Globus pallidus (tissue), 1 donor: ENCODE measurements at places on chromosomes 3 and 15.

- DNase-seq: peak; percentile 30
These were observed 18.8 kb upstream of the SSUH2 start for GRCh38 chr3:8663177-8664061.

- no peak for DNase-seq
These were observed 299.1 kb upstream of the TRIM42 start for GRCh38 chr3:140378571-140379340.

- DNase-seq: no peak
These were observed at the start of gene ARGFX for GRCh38 chr3:121567649-121568048. Gene ARGFX, plus strand, starts transcription at chr3:121567949. Its CDS starts 2,765 bp downstream, at chr3:121570714.

GRCh38 chr3:152084441-152085158 lies 184.1 kb upstream of the MBNL1 start:
- DNase-seq: no peak

GRCh38 chr3:67897351-67898336 lies 243.2 kb upstream of the SUCLG2 start:
- no peak for DNase-seq

- no peak for DNase-seq
These were observed 7.5 kb upstream of the ANKDD1A start for GRCh38 chr15:64904189-64904588.

DNA sequence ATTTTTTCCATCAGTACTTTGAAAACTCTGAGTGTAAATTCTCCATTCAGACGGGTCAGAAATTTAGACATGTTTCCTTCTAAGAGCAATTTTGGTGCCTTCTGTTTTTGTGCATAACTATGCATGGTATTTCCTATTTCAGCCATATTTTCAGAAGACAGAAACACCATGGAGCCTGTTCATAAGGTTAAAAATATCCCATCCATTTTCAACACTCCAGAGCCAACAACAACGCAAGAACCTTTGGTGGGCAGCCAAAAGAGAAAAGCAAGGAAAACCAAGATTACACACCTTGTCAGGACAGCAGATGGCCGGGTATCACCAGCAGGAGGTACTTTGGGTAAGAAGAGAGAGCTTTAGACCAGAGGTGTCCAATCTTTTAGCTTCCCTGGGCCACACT lies 275.6 kb downstream of the BBX start:
- DNase-seq: no peak

- DNase-seq: no peak
These were observed 189.3 kb downstream of the ADAMTS17 start for GRCh38 chr15:100152463-100152862.

- no peak for DNase-seq
These were observed 98.5 kb downstream of the ITPR1 start for GRCh38 chr3:4591669-4592068.

- DNase-seq: no peak
These were observed 28.6 kb upstream of the KBTBD12 start for GRCh38 chr3:127886231-127886955.

DNA sequence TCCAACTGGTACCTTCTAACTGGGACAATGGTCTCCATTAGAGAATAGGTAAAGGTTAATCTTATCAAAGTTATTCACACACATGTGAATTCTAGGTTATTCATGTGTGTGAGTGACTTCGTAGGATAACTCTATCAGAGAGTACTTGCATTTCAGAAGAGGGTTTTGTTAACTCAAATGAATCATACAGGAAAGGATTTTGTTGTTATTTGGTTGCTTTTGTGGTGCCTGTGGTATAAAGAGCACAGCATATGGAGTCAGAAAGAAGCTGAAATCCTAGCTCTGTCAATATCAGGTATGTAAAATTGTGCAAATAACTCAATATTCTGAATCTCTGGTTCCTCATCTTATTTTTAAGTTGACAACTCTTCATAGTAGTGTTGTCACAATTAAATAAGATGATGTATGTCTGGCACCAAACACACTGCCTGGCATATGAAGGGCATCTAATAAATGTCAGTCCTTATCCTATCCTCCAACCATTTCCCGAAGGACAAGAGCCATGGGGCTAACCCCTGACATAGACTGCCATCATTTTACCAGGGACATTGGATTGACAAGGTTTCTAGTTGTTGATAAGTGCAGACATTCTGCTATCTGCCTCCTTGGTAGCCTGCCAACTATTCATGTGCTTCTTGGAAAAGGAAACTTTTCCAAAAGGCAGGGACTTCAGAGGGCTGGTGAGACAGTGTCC lies 48.7 kb upstream of the CMSS1 start:
- DNase-seq: no peak

GRCh38 chr15:58492661-58493397 lies 61.0 kb downstream of the LIPC start:
- DNase-seq: no peak

GRCh38 chr15:101148881-101149664 lies 102.8 kb downstream of the CHSY1 start:
- DNase-seq: no peak

- DNase-seq: peak; percentile 11
These were observed 45.0 kb downstream of the SUCNR1 start for GRCh38 chr3:151918253-151919029.

DNA sequence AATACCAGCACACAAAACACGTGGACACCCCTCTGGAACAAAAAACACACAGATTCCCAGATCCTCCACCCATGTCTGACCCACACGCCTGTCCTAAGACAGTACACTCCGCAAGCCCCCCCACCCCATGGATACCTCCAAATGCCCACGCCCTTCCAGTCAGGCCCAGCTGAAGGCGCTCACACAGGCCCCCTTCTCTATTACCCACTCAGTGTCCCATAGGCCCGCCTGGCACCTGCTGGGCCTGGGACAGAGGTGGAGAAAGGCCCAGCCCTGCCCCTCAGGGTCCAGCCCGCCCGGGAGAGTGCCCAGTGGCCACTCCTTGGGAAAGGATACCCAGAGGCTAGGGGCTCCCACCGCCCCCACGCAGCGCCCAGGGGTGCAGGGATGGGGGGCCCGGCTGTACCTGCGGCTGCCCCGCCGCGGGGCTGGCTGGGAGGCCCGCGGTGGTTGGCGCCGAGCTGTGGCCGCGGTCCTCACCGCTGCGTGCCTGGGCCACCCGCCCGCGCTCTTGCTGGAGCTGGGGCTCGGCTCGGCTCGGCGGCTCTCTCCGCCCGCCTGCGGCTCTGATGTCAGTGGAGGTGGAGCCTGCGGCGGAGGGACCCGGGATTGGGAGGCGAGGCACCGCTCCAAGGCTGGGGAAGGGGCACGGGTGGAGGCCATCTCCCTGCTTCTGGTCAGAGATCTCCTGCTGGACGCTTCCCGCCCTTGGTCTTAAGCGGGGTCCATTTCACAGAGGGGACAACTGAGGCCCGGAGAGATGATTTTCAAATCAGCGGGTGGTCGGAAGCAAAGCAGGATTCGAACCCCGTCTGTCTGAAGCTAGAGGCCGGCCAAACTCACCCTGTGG lies at the start of gene CAMK1:
Gene CAMK1 (minus strand): TSS at position 522 of the 850 bp plus-strand sequence. CDS start 2,198 bp downstream, outside the sequence.
- DNase-seq: peak; percentile 60

DNA sequence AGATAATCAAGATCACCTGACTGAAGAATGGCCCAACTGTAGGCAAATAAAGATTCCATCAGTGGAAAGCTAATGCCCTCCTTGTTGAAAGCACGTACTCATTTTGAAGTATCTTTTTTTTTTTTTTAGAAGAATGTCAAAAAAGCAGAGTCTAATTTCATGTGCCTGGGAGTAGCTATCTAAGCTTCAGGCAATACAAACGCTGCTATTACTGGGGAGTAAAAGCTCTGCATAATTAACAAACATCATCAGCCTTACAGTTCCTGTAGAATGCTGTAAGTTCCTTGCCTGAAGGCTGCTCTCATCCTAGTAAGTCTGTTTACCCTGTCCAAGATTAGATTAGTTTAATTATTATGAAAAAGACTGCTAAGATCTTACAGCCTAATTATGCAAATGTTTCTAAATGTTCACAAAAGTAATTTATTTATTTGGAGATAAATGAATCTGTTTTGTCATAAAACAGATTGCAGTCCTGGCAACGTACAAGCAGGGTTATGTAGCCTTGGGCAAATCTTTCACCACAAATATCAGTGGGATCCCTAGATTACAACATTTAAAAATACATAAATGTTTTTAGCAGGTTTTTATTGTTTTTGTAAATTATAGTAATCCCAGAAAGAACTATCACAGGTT lies 451.3 kb upstream of the AGTR1 start:
- DNase-seq: no peak

- no peak for DNase-seq
These were observed 23.5 kb upstream of the RAP2B start for GRCh38 chr3:153138276-153139210.

GRCh38 chr3:106765342-106765741 lies 611.9 kb upstream of the CCDC54 start:
- no peak for DNase-seq

DNA sequence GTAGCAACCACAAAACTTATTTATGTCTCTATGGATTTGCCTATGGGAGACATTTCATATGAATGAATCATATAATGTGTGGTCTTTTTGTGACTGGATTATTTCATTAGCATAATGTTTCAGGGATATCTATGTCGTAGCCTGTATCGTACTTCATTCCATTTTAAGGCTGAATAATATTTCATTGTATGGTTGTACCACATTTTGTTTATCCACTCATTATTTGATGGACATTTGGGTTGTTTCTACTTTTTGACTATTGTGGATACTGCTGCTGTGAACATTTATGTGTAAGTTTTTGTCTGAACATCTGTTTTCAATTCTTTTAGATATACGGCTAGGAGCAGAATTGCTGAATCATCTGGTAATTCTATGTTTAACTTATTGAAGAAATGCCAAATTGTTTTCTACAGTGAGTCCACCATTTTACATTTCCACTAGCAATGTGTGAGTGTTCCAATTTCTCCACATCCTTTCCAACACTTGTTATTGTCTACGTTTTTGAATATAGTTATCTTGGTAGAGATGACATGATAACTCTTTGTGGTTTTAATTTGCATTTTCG lies 134.4 kb upstream of the DAZL start:
- DNase-seq: no peak

GRCh38 chr15:71646767-71647486 lies 163.4 kb upstream of the NR2E3 start:
- DNase-seq: no peak

DNA sequence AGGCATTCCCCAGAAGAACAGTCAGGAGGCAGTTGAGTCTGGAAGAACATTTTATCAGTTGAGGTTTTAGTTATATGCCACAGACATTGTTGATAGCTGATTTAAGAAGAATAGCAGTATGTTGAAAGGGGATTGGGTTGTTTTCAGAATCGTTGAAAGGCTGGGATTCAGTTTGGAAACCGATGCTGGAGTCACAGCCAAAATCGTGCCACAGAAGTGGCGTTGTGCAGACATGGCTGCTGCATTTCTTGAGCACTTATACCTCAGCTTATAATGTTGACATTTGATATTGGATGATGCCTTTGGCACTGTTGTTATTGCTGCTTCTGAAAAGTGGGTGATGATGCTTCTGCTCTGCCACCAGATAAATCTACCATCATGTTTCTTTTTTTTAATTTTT lies 16.1 kb downstream of the SLMAP start:
- no peak for DNase-seq

DNA sequence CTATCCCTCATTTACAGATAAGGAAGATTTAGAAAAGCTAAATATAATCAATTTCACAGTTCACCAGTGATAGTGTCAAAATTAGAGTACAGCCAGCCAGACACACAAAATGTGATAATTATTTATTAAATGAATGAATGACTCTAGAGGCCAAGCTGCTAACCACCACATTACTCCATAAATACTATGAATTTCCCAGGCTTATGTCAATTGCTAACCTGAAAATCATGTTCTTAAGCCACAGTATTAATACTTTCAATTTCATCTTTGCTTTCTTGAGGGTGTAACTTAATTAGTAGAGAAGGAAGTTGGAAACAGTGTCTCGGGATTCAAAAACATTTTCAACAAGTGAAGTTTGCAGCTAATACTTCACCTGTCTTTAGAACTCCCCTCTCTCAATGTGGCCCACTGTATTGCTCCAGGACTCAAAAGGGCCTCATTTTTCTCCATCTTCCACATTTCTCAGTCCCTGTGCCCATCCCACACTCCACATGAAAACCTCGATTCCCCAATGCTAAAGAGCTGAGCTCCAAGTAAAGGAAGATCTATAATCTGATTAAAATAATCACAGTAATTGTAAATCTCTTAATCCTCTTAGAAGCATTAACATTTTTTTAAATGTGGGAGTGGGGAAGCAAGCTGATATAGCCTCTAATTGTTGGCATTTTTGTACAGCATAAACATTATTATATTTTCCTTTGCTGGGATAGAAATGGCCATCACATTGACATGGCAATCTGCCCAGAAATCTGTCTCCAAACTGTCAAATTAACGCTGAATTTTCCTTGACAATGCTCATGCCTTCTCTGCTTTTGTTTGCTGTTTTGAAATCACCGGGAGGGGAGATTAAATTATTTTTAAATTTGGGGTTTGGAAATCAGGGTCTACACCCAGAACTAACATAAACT lies 765.1 kb downstream of the ROBO1 start:
- no peak for DNase-seq

DNA sequence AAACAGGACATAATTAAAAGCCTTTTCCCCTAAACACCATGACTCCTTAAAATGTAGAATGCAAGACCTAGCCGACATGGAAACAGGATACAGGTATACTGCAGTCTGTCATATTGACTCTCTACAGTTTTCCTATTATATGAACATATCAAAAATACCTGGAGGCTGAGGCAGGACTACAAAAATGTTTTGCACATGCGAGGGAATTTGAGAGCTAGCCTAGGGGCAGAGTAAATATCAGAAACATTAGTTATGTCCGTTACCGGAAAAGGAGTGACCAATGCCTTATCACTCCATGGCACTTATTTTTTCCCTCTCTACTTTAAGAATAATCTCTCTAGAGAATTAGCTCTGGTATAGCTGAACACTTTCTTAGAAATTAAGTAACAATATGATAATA lies 732.3 kb downstream of the TUSC7 start:
- DNase-seq: no peak

DNA sequence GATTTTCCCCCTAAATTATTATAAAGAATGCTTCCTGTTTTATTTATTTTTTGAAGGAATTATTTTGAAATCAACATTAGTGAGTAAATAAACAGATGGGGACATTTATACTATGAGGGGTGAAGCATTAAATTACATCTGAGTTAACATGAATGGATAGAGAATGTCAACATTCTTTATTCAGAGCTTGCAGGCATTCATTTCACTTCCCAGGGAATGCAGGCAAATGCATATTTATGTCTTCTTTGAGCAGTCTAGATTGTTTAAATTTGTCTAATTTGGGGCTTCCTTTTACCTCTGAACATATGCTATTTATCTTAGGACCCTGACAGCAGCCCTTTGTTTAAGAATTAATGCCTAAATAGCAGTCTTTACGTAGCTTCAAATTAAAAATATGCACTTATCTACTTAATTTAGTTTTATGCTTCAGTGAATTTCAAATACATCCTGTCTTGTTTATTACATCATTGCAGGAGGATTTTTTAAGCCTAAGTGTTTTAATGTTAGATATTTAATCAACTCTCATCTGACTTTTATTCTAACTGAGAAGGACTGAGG lies 630.5 kb upstream of the LMCD1 start:
- DNase-seq: no peak

GRCh38 chr3:4685673-4686345 lies 192.7 kb downstream of the ITPR1 start:
- no peak for DNase-seq

- DNase-seq: no peak
These were observed 647.4 kb downstream of the NR2F2 start for GRCh38 chr15:96977886-96978285.

- no peak for DNase-seq
These were observed 318.0 kb downstream of the GBE1 start for GRCh38 chr3:81443457-81443782.
